ENCODE measurements at places on chromosomes 7 and 10. TPM values are rescaled to one million over a fixed set of nuclear protein-coding genes. Genes with fewer than 3 reads are reported as not detected.

The YWHAG gene
- 1.4 TPM for polyA plus RNA-seq

The CALN1 gene
- not detected for polyA plus RNA-seq

The SVOPL gene
- polyA plus RNA-seq = 0.64 TPM

The PPP1R9A gene
- polyA plus RNA-seq = not detected

The CYP2C19 gene
- polyA plus RNA-seq = not detected

The ASB10 gene
- polyA plus RNA-seq = not detected

The TMEM213 gene
- not detected for polyA plus RNA-seq

The SPDYE8 gene
- polyA plus RNA-seq = 0.08 TPM

The PDE1C gene
- not detected for polyA plus RNA-seq

The CUBN gene
- 0.46 TPM for polyA plus RNA-seq

The GRID1 gene
- not detected for polyA plus RNA-seq

The NRP1 gene
- not detected for polyA plus RNA-seq

The KEL gene
- polyA plus RNA-seq = not detected

The PNLIP gene
- not detected for polyA plus RNA-seq

The CLDN4 gene
- polyA plus RNA-seq = 0.16 TPM

The TRPV5 gene
- not detected for polyA plus RNA-seq

The OR6V1 gene
- polyA plus RNA-seq = not detected

The FAM241B gene
- polyA plus RNA-seq = 26.3 TPM

The COL17A1 gene
- polyA plus RNA-seq = not detected

The ACTL6B gene
- not detected for polyA plus RNA-seq

The TMEM176B gene
- polyA plus RNA-seq = 0.53 TPM

The GATA3 gene
- polyA plus RNA-seq = 30.9 TPM

The NFKB2 gene
- 13.1 TPM for polyA plus RNA-seq

The PLAU gene
- polyA plus RNA-seq = not detected

The AGR2 gene
- not detected for polyA plus RNA-seq

The BMPER gene
- not detected for polyA plus RNA-seq

The MSS51 gene
- polyA plus RNA-seq = 0.18 TPM

The EZH2 gene
- 2.4 TPM for polyA plus RNA-seq

The VGF gene
- not detected for polyA plus RNA-seq

The LRRC18 gene
- not detected for polyA plus RNA-seq

The SERPINE1 gene
- polyA plus RNA-seq = not detected

The SLC13A4 gene
- polyA plus RNA-seq = 0.02 TPM

The UTF1 gene
- not detected for polyA plus RNA-seq

The ASZ1 gene
- not detected for polyA plus RNA-seq

The LRRD1 gene
- not detected for polyA plus RNA-seq

The KIAA1549 gene
- not detected for polyA plus RNA-seq

The C1GALT1 gene
- polyA plus RNA-seq = 47.9 TPM

The PRKAR2B gene
- polyA plus RNA-seq = 0.54 TPM

The BRI3 gene
- 20.3 TPM for polyA plus RNA-seq

The AKR1C4 gene
- polyA plus RNA-seq = not detected

The PRSS37 gene
- not detected for polyA plus RNA-seq

The TSPAN33 gene
- 13.0 TPM for polyA plus RNA-seq

Measured in naive thymus-derived CD4-positive, alpha-beta T cell (primary cell).